ENCODE measurements at places on chromosomes 12 and 14.

DNA sequence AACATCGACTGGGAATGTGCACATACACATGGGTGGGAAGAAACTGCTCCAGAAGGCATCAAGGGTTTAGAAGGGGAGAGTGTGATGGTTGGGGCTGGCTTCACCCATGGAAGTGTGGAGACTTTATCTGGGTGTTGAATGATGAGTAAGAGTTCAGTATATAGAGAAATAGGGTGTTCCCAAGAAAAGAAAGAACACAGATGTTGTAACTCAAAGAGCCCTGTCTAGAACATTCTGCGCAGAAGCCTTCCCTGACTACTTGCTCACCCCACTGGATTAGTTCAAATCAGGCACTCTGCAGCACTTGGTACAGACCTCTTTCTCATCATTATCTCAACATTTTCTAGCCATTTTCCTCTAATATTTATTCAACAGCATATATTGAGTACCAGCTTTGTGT is 491.7 kb downstream of the SNAPC1 start:
- DNase-seq = no peak

- DNase-seq = no peak
Observed at GRCh38 chr14:100780646-100781355, 45.1 kb upstream of the MEG3 start.

- DNase-seq = no peak
Observed at GRCh38 chr12:46221255-46222128, 47.4 kb downstream of the SLC38A1 start.

GRCh38 chr12:102483466-102483865 is 3.1 kb upstream of the IGF1 start:
- DNase-seq = no peak
